ENCODE measurements at places on chromosomes 16 and 17.

GRCh38 chr16:58110571-58111301, 18.4 kb downstream of the CFAP20 start:
- no peak for DNase-seq

GRCh38 chr17:37787055-37787757, 42.3 kb upstream of the HNF1B start:
- DNase-seq: no peak

GRCh38 chr17:50967795-50968194, 101.6 kb upstream of the TOB1 start:
- no peak for DNase-seq

GRCh38 chr17:77666881-77667395, 291.6 kb upstream of the TNRC6C start:
- no peak for DNase-seq

- DNase-seq: no peak
Observed at GRCh38 chr16:65318590-65319257, 196.9 kb upstream of the CDH11 start.

GRCh38 chr17:65684631-65685030, 123.2 kb upstream of the AXIN2 start:
- DNase-seq: no peak

DNA sequence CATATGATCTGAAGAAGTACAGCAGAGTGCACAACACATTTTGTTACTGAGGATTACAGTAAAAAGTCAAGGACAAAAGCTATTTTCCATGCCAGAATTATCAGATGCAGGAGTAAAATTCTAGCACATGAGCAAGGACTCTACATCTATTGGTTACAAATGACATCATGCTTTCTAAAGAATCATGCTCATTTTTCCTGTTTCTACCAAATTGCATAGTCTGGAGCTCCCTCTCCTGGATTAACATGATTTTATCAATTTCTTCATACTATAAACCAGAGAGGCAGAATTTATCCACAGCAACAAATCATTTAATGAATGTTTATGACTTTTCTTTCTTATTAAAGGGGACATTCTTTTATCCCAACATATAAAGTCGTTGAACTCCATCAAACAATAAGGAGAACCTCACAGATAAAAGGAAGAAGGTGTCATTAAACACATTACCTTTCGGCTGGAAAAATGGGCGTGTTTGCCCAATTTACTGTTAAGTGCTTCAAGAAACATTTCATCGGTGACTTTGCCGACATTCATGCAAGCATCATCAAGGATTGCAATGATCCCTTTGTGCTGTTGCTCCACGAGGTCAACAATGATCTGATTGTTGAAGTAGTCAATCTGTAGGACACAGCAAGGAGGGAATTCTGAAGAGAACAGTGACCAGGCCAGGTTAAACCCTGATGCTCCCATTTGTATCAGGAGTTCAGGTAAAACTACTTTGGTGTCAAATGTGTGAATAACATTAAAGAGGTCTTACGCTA, 121.7 kb downstream of the MYO1D start:
- no peak for DNase-seq

DNA sequence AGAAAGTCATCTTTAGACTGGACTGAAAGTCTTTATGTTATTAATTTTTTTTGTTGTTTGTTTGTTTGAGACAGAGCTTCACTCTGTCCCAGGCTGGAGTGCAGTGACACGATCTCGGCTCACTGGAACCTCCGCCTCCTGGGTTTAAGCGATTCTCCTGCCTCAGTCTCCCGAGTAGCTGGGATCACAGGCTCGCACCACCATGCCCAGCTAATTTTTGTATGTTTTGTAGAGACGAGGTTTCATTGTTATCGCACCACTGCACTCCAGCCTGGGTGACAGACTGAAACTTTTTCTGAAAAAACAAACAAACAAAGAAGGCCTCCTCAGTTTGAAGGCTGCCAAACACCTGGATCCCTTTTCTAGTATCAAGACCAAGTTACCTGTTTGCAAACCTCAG, 4.7 kb downstream of the BEAN1 start:
- DNase-seq: no peak

GRCh38 chr16:81401035-81401950, 43.3 kb upstream of the CMIP start:
- no peak for DNase-seq

- no peak for DNase-seq
Observed at GRCh38 chr17:42247734-42248133, 28.5 kb downstream of the STAT5B start.

GRCh38 chr17:81037026-81037797, 2.3 kb downstream of the BAIAP2 start:
- DNase-seq: no peak

GRCh38 chr16:1960665-1961630, 1.6 kb downstream of the NDUFB10 start:
- DNase-seq: no peak

DNA sequence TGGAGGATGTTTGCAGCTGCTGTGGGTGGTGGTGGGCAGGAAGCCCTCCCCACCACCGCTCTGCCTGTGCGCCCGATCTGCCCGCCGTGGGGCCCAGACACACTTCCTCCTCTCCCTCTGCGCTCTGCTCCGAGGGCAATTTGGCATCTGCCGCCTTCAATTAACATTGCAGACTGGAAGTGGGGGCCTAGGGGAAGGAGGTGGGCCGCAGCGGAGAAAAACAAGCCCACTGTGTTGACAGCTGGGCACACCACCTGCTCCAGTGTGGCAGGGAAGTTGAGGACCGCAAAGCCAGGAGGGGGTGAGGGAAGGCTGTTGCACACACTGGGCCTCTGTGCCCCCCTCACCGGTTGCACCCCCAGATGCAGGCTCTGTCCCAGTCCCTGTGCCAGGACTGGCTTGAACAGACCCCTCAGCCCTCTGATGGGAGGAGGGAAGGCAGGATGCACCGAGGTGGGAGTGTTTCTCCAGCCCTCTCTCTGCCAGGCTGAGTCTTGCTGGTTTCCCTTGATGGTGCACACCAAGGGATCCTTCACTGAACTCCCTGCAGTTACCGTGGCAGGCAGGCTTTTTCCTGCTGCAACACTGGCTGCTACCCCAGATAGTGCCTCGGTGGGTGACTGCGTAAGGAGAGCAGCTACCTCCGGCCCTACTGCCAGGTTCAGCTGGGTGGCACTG, 72.8 kb upstream of the MED9 start:
- DNase-seq: no peak

DNA sequence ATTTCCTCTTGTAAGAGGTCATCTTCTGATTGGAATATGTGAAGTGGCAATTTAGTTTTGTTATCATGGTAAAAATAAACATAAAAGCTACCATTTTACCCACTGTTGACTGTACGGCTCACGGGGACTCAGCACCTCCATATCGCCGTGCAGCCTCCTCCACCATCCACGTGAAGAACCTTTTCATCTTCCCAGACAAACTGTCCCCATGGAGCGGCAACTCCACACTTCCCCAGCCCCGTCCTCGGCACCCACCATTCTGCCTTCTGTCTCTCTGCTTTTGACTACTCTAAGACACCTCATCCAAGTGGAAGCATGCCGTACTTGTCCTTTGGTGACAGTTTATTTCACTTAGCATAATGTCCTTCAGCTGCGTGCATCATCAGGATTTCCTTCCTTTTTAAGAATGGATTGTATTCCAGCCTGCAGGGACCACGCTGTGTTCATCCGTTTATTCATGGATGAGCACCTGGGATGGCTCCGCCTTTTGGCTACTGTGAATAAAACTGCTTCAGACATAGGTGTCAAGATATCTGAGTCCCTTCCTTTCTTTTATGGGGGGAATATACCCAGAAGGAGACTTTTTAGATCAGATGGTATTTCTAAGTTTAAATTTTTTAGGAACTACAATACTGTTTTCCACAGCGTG, 14.3 kb downstream of the FBXO31 start:
- DNase-seq: no peak

DNA sequence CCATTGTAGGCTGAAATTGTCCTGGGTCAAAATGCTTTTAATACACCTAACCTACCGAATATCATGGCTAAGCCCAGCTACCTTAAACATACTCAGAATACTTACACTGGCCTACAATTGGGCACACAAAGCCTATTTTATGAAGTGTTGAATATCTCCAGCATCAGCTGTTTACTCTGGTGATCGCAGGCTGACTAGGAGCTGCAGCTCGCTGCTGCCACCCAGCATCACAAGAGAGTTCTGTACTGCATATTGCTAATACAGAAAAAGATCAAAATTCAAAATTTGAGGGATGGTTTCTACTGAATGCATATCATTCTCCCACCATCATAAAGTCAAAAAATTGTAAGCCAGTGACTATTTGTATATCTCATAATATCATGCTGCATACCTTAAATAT, 55.3 kb downstream of the ULK2 start:
- no peak for DNase-seq

GRCh38 chr16:49844359-49844758, 11.6 kb downstream of the ZNF423 start:
- DNase-seq: no peak

DNA sequence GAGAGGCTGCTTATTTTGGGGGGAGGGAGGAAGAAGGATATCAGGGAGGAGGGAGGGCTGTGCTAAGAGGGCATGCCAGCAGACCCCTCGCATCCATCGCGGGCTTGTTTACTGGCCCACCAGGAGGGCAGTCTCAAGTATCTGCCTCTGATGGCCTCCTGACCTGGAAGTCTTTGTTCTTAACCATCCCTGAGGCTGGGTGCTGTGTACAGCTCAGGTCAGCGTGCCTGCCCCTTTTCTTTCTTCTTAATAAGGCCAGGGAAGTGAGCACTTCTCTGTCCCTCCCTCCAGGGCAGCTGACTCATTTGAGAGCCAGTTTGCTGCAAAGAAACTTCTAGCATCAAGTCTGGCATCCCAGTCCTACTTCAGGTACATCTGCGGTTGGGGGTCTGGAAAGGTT, 157.0 kb downstream of the CCDC182 start:
- DNase-seq: no peak

GRCh38 chr17:56755310-56755709, 78.4 kb downstream of the C17orf67 start:
- no peak for DNase-seq

- no peak for DNase-seq
Observed at GRCh38 chr17:77147357-77147801, 6.6 kb downstream of the SEC14L1 start.

- no peak for DNase-seq
Observed at GRCh38 chr17:65666876-65667321, 105.5 kb upstream of the AXIN2 start.

DNA sequence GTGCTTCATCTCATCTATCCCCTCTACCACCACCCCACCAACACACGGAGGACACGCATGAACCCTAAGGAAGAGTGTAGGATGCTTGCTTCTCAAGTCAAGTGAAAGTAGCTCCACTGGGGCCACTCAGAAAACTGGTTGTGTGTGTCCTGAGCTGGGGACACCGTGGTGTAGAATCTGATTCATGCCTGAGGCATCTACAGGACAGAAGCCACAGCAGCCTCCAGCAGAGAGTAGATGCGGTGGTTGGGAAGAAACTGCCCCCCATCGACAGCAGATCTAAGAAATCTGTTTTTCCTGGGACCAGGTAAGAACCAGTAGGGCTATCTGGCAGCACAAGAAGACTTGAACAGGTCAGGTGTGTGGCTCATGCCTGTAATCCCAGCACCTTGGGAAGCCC, 51.9 kb upstream of the HLF start:
- no peak for DNase-seq

DNA sequence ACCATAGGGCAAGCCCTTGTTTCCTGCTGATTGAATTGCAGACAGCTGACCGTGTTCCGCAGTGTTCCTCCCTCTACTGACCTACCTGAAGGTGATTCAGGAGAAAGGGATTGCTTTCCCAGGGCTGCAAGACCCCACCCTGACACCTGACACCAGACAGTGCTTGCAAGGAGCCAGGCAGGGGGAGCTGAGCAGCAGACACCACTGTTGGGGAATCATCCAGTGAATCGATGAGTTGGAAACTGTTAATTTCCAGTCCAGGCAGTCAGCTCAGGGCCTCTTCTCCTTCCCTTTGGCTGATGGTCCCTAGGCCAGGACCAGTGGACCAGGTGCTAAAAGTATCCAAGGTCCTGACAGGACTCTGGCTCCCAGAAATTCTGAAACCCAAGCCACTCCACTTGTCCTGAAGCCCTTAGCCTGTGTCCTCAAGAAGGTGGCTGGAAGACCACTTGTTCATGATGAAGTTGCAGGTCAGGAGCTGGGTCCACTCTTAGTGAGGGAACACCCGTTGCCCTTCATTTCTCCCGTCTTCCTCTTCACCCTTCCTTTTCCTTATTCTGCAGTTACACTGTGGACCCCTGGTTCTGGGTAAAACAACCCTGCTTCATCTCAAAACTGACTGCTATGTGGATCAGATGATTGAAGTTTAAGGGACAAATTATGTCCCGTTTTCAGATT, 9.5 kb upstream of the UNK start:
- no peak for DNase-seq

- no peak for DNase-seq
Observed at GRCh38 chr16:57758331-57759117, 23.0 kb downstream of the KATNB1 start.

- DNase-seq: no peak
Observed at GRCh38 chr16:414395-415169, 10.9 kb upstream of the RAB11FIP3 start.

DNA sequence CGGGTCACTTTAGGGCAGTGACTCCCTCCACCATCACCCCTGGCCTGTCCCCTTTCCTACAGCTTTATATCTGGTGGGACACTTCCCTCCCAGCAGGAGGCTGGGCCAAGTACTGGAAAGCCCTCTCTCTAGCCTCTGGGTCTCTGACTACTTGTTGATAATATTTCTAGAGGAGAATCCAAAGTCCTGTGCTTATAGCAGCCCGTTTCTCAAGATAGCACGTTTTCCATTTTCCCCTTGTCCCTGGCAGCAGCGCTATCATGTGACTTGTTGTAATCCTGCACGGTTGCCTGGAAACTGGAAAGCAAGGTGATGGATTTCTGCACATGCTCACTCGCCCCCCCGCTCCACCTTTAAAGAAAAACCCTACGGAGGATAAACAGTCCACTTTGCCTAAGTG, 3.3 kb upstream of the AXIN2 start:
- DNase-seq: no peak

DNA sequence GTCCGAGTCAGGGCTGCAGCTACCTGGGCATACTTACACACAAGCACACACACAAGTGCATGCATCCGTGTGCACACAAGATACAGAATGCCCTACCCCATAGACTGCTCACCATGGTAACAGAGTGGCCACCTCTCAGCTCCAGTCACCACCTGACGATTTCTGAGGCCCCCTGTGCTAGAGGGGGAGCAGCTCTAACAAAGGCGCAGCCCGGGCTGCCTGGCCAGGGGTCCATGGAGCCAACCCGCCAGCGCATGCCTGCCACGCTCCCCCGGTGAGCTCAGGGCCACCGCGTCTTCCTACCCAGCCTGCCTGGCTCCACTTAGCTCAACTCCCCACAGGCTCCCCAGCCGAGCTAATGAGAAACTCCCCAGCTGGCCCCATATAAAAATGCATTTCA, 75.5 kb downstream of the ZNF423 start:
- DNase-seq: no peak

DNA sequence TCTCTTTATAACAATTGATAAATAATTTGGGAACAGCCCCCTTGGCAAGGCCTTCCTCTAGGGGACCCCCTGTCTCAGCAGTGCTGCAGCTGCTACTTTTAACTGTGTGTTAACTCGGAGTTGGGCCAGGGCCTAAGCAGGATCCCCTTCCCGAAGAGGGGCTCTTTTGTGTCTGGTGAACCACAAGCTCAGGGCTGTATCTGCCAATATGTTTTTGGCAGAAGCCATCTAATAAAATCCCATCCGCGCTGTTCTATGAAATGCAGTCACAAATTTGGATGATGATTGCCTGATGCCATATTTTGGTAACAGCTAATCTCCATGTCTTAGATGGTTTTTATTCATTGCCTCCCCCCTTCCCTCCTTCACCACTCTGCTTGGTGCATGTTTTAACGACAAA, 267.7 kb downstream of the FTO start:
- no peak for DNase-seq

- no peak for DNase-seq
Observed at GRCh38 chr17:44005527-44006271, 1.3 kb downstream of the NAGS start.

Measured in left forelimb (tissue), 1 donor.